ENCODE measurements at places on chromosomes 6 and 20.

DNA sequence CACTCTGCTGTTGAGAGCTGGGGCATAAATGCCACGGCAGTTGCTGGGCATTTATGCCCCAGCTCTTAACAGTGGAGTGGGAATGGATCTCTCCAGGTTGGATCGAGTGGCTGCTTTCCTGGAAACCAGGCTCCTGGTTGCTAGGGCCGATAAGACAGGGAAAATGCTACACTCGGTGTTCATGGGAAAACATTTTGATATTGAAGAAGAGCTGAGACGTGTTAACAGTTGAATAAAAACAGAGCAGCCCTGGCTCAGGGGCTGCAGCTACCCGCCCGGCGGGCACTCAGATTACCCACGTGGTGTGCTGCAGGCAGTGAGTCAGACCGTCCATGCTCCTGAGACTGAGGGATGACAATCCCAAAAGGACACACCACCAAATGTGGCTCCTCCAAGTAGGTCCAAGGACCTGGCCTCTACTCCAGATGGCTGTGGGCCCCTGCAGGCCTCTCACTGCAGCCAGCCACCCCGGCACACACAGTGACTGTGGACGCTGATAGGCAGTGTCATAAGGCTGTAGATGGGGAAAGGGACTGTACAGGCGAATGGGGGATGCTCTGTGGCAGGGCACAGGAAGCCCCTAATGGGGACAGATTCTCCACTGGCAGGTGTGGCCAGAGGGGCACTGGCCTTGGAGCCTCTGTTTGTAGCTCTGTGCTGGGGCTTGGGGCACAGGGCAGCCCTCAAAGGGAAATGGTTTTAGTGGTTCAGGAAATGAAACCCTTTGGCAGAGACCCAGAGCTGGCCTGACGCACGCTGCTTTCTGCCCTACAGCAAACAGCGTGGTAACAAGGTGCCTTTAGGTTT, 237.8 kb downstream of the LY86 start:
- no peak for DNase-seq

- no peak for DNase-seq
Measured at GRCh38 chr6:47106216-47106615, 64.1 kb upstream of the ADGRF1 start.

DNA sequence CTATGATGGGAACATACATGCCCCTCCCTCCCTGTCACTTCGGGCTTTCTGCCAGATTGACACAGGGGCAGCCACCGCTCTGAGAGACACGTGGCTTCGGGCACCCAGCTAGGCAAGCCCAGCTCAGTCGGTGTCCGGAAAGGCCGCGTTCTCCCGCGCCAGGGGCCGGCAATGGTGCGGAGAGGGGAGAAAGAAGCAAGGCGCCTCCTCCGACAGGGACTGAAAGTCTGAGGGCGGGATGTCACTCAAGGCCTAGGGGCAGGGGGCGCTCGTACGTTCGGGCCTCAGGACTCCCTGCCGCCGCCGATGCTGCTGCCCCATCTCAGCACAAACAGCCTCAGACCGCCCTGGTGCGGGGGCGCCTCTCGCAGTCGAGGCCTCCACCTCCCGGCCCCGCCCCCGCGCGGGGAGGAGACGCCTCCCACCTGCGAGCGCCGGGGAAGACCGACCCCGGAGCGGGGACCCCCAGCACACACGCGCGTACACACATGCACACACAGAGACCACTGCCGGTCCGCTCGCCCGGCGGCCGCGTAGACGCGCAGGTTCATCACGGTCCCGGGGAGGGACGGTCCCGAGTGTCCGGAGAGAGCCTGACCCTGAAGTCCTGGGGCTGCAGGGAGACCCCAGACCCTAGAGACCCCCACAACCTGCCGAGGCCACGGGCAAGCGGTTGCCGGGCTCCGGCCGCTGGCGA, 1.9 kb downstream of the GRM4 start:
- no peak for DNase-seq

DNA sequence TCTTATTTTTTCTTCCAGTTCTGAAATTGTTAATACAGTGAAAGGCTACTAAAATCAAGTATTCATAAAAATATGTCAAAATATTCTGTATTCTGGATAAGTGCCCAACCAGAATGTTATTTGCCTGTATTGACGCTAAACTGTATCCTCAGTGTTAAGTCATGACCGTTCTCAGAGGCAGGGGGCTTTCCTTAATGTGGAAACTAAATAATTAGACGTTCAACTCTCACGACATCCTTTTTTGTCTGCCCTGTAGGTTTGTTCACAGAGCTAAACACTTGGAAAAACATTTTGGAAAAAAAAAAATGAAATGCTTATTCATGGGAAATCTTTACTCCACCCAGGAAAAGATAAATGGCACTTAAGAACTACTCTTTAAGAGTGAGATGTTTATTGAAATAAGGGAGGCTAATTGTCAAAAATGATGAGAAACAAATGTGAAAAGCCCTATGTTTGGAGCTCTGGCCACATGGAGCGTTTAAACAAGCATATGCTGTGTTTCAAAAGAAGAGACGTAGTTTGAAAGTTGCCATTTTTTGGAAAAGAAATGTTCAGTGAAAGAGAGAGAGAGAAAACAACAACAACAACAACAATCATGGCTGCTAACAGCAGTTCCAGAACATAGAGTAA, 453.1 kb upstream of the MARCKS start:
- DNase-seq = no peak

DNA sequence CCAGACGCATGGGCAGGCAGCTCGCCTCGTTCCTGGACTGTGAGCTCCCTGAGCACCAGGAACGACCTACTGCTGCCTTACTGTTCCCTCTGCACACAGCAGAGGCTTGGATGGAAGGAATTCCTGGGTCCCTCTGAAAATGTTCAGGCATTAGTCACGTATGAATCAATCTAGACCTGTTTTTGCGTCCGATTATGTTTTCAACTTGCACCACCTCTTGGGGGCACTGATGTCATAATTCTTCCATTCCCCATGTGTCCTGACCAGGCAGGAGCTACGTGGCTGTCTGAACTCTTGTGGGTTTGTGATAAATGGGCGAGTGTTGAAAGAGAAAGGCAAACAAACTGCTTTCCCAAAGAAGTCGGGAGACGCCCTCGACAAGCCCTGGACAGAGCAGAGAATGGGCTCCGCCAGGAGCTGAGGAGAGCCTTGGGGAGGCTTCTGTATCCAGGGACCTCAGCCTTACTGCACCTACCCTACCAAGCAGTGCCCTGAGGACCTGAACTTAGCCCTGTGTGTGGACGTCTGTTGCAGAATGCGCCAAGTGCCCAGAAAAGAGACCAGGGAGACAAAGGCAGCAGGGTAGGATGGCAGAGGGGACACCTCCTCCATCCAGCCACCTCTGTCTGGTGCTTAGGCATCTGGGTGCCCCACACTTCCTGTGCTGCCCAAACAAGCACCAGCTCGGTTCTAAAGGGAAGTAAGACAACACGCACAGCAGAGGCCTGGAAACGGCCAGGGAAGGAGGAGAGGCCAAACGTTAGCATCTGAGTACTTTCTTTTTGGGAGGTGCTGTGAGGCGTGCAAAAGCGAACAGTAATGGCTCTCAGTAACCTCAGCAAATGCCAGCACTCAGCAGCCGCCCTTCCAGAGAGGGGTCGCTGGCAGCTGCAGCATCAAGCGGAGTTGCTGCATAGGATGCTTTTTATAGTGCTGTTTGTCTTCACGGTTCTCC, 124.2 kb downstream of the LY86 start:
- DNase-seq = no peak

GRCh38 chr20:50673466-50674137, 17.7 kb downstream of the RIPOR3 start:
- DNase-seq = no peak

- DNase-seq = no peak
Measured at GRCh38 chr6:36296240-36296639, 26.4 kb downstream of the PNPLA1 start.

DNA sequence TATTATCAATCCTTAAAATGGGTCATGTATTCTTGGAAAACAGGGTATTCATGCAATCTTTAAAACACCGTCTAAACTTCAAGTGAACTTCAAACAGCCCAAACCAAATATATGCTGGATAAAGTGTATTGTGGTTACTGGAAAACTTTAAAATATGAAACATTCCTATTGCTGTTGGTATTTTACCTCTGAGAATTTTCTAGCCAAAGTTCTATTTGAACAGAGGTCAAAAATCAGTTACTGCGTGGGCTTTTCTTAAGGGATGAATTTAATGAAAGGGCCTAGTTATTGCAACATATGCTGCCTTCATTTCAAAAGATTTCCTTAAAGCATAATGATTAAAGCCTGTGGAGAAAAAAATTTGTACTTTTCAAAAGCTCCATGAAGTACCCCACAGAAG, 436.0 kb downstream of the PLCB1 start:
- DNase-seq = no peak

DNA sequence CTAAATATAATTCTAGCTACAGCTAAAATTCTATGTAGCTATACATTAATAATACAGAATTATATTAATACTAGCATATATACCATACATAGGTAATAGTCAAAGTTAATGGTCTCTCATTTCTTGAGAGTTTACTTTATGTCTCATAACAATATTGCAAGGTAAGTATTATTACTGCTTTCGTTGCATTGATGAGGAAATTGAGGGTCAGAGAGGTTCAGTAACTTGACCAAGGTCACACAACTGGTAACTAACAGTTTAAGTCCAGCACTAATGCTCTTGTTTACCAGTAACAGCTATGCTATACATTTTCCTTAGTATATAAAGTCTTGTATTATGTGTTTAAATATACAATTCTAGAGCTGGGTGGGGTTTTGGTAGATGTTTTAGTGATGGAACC, 67.6 kb downstream of the AFG1L start:
- DNase-seq = no peak

GRCh38 chr6:32096087-32096393, 13.1 kb downstream of the TNXB start:
- no peak for DNase-seq

DNA sequence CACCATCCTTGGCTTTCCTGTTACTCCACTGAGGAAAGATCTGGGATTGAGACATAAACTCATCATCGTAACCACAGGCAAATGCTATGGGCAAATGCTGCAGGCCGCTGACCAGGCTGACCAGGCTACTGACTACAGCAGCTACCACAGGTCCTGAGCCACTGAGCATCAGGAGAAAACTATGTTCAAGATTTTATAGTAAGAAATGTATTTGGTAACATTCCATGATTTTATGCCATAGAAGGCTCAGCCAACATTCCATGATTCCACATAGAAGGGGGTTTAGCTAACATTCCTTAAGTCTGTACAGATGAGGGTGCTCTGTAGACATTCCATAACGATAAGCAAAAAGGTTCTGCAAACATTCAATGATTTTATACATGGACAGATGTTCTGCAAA, 16.1 kb upstream of the B4GALT5 start:
- no peak for DNase-seq

DNA sequence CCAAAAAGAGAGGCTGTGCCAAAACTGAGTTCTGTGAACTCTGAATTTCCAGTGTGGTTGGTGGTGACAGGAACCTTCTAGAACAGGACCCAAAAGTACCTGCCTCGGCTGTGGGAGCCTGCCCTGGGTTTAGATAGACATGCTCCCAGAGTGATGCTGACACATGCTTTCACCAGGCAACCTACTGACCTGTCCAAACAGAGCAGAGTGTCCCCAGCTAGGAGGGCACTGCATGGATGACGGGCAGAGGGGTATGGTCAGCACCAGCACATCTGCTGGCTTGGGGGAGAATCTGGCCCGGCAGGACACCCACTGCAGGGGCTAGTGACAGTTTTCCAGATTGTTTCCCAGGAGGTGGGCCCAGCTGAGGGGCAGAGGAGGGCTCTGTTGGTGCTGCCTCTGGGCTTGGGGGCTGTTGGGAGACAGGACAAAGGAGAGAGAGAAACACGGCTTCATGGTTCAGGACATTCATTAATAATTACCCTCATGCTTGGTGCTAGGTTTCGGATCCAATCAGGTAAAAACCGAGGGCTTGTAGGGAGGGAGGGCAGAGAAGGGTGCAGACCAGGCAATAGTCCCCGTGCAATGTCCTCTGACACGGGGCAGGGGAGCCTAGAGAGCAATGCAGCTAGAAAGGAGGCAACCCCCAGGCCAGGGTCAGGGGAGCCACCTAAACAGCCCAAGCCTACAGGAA, 15.0 kb downstream of the KCNK5 start:
- no peak for DNase-seq

DNA sequence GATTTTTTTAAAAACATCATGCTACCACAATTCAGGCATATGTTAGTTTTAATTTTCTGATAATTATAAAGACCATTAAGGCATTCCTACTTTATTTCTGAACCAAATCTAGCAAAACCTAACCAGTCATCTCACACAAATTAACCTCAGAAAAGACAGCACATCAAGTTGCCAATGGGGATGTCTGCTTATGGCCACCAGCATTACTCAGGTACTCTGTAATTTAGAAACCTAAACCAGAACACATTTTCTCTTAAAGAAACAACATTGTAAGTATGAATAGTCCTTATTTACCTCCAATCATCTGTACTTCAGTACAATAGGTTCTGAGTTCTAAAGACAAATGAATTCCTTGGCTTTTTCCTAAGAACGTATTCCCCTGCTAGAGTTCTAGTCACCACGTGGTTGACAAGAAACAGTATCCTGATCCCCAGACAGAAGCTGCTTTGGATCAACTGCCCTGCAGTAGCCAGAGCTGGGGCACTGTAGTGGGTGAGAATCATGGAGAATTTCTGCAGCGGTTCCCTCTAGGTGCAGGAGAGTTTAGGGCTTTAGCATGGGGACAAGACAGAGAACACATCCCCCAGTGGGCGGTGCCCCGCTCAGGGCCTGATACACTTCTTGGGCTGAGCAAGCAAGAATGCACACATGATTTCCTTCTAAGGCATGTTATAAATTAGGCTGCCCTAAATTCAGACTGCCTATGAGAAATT, 15.4 kb downstream of the GCLC start:
- no peak for DNase-seq

- no peak for DNase-seq
Measured at GRCh38 chr6:117075218-117075617, 190.1 kb upstream of the VGLL2 start.

All from smooth muscle cell of the brain vasculature (primary cell).